ENCODE measurements at places on chromosomes 3 and 15.

DNA sequence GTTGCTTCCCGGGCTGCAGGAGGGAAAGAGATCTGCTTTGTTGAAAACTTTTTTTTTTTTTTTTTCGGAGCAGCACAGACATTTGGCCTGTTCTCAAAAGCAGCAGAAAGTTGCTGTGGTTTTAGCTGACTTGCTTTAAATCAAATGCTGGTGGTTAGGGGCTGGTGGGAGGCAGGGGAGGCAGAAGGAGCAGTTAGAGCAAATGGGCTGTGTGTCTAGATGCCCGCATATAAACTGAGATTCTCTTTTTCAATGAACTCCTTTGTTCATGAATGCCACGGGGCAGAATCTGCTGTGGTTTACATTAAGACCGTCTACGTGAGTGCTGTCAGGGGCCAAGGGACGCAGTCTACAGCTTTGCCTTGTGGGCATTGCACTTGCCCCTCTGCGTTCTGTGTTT, 95.9 kb downstream of the FLNB start:
- DNase-seq = no peak

DNA sequence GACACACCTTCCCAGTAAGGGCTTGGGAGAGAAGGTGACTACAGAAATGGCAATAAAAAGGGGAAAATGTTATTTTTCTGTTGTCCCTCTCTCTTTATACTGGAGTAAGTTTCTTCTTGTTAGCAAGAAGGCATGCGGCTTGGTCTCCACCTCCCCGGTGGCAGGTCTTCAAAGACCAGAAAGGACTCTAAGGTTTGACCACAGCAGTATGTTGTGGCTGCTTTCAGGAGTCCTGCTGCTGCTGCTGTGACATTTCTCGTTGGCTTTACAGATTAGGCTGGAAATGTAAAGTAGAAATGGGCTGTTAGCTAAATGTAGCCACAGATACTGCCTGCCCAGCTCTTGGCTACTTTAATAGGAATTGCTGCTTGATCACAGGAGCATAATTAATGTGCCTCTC, 175.8 kb upstream of the ZBTB20 start:
- no peak for DNase-seq

DNA sequence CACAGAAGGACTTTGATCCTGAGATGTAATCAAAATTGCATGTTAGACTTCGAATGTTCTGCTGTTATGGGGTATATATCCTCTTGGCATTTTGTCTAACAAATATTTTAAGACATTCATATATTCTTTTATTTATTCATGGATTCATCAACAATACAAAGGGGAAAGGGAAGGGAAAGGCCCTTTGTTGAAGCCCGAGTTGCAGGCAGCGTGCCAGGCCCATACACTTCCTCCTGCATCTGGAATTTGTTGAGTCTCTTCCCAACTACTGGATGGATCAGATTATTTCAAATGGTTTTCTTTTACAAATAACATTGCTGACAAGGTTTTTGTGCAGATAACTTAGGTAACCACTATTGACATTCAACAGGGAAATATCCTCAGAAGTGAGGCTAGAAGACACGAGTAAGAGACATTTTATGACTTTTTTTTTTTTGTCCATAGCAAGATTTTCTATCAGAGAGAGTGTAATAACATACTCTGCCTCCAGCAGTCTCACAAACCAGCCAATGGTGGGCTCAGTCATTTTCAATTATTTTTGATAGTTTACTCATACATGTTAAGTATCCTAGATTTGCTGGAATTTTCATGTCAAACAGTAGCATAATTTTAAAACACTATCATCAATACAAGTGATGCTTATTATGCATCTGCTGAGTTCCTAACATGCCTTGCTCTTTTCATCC, 94.3 kb downstream of the RPL39L start:
- DNase-seq = no peak

DNA sequence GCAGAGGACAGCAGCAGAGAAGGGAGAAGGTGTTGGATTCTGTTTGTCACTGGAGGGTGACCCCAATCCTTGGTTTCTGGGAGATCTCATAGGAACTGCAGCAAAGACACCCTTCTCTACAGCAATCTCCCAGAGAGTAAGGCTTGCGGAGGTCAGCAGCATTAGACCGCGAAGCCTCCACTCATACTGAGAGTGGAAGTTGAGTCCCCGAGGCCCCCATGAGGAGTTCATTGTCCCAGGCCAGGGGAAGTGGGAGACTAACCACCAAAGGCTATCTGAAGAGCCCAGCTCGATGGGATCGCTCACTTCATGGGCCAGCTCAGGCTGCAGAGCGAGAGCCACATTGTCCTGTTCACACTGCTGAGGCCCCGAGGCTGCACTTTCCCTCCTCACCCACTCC, 44.6 kb downstream of the GLDN start:
- no peak for DNase-seq
